ELR (cell line): ENCODE measurements at places on chromosomes 11 and 22.

DNA sequence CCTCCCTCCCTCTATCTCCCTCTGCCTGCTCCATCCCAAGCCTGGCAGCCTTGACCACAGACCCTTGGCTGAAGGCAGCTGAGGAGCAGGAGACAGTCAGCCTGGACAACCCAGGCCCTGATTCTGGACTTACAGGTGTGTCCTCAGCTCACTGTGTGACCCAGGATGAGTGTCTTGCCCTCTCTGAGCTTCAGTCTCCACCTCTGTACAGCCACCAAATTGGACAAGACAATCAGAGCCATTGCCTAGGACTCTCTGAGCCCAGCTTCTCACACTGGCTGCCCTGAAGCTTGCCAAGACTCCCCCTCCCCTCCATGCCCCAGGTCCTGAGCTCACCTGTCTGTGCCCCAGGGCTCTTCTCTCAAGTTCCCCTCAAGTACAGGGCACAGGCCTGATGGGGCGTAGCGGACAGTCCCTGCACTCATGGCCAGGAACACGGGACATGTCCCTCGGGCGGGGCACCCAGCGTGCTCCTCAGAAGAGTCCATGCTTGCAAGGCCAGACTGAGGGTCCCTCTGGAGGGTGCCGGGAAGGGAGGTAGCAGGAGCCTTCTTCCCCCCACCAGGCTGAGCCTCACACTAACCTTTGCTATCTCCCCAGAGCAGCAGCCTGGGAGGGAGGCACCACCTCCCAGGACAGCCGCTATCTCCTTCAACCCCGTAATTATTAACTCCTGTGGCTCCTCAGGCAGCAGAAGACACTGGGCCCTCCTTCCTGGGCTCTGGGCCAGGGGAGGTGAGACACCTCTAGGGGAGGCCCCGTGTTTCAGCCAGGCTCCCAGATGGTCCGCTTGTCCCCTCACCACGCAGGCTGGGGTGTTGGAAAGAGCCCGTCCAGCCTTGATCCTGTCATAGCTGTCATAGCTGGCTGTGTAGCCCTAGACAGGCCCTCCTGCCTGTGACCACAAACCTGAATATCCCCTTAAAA, 2.6 kb upstream of the RAB3IL1 start:
- no peak for DNase-seq

DNA sequence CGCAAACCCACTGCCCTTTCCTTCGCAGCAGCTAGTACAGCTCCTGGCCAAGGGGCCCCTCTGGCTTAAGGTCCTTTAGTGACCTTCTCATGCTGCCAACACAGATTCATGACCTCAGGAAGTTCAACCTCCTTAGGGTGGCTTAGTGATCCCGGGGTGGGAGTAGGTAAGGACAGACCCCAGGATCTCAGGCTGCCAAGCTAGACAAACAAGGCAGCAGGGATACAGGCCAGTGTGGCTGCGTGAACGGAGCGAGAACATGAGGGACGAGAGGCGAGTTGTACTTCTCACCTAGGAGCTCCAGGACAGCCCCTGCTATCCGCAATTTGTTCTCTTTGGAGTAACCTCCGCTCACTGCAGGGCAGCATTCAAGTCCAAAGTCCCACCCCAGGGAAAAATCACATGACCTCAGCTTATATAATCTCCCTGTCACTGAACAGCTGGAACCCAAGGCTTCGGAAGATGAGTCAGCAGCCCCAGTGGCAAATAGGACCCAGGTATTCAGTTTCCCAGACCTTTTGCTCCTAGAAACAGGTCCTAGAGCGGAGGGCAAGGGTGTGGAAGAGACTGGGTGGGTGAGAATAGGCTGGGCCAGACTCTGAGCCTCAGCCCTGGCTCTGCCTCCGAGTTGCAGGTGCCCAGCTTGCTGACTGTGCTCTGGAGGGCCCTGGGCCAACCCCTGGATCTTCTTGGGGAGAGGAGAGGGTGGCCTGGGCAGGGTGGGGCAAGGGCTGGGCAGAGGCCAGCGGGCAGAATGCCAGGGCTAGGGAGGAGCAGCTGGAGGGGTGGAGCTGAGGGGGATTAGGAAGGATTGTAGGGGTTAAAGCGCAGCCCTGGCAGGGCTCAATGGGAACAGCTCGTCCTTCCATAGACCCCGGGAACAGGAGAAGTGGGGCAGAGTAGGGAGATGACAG, 13.1 kb downstream of the USP2 start:
- no peak for DNase-seq

DNA sequence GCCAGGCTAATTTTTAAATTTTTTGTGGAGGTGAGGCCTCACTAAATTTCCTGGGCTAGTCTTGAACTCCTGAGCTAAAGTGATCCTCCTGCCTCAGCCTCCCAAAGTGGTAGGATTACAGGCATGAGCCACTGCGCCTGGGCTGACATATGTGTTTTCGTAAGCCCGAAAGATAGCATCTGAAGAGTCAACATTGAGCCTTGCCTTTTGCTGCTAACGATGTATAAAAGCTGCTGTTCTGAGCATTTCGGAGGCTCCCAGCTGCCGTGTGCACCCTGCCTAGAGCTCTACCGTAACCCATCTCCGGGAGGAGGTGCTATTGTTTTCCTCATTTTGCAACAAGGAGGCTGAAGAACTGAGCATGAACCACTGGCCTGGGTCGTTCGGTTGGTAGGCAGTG, 18.1 kb upstream of the PPP6R3 start:
- DNase-seq, result no peak

- DNase-seq, result no peak
Measured at GRCh38 chr11:13954591-13954990, 7.9 kb upstream of the SPON1 start.

- no peak for DNase-seq
Measured at GRCh38 chr22:47398921-47399790, 636.7 kb downstream of the TBC1D22A start.

DNA sequence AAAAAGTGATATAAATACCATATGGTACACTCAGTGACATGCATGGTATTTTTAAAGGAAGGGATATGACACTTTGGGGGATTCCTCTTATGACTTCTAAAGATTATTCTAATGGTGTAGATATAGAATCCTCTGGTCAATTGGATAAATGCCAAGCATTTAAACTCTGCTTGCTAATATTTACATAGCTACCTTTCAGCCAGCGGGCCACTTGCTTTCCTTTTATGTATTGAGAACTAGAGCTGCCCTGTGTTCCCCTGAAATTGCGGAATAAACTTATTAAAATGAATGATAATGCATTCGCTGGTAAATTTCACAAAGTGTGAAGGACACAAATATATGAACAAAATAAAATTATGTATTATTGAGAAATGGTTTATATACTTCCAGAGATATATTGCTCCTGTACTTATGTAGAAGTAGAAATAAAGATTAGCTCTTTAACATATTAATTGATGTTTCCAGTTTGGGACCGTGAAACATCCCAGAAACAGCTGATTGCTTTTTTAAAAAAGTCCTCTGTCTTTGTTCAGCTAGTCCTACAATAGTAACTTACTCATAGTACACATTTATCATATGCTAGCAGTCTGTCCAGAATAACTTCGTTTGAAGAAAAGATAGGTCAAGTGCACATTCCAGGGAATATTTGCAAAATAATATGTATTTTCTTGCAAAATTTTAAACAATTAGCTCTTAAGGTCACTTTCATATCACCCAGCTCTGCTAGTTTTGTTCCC, 40.1 kb upstream of the CARD18 start:
- no peak for DNase-seq

DNA sequence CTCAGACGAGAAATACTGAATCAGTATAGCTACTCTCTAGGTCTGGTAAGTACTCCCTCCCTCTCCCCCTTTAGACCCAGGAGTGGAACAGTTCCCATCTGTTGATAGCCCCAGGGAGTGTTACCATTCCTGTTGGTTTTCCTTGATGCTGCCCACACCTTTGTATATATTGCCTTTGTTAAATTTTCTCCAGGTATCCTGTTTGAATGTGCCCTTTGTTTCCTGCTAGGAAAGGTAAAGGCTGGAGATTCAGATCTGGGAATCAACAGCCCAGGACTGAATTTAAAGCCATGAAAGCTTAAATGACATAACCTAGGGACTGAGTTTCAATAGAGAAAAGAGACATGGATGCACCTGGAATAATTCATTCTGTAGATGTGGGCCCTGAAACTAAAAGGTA, 68.3 kb downstream of the CCDC83 start:
- DNase-seq, result no peak

GRCh38 chr11:46265764-46266163, 11.7 kb upstream of the CREB3L1 start:
- DNase-seq, result no peak

- no peak for DNase-seq
Measured at GRCh38 chr11:119854521-119854920, 125.5 kb upstream of the NECTIN1 start.

DNA sequence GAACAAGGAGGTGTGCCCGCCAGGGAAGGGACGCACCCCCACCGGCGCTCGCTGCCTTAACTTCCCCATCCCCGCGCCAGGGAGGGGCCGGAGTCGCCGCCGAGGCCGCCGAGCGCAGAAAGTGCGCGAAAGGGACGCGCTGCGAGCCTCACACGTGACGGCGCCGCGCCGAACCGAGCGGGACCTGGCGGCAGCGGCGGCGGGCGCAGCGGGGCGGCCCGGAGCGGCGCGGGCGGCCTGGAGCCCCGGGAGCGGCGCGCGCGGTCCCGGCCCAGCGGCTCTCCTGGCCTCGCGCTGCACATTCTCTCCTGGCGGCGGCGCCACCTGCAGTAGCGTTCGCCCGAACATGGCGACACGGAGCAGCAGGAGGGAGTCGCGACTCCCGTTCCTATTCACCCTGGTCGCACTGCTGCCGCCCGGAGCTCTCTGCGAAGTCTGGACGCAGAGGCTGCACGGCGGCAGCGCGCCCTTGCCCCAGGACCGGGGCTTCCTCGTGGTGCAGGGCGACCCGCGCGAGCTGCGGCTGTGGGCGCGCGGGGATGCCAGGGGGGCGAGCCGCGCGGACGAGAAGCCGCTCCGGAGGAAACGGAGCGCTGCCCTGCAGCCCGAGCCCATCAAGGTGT, at the start of gene SORL1:
Gene SORL1 (plus strand): TSS at position 329 of the 623 bp plus-strand sequence. CDS start 18 bp downstream, at position 347.
- DNase-seq, result peak; percentile 49

GRCh38 chr22:42430528-42431125, 1.6 kb downstream of the NFAM1 start:
- no peak for DNase-seq

- DNase-seq, result no peak
Measured at GRCh38 chr11:59602432-59602831, 13.1 kb downstream of the OSBP start.

GRCh38 chr22:49492741-49493251, 334.9 kb downstream of the BRD1 start:
- no peak for DNase-seq

DNA sequence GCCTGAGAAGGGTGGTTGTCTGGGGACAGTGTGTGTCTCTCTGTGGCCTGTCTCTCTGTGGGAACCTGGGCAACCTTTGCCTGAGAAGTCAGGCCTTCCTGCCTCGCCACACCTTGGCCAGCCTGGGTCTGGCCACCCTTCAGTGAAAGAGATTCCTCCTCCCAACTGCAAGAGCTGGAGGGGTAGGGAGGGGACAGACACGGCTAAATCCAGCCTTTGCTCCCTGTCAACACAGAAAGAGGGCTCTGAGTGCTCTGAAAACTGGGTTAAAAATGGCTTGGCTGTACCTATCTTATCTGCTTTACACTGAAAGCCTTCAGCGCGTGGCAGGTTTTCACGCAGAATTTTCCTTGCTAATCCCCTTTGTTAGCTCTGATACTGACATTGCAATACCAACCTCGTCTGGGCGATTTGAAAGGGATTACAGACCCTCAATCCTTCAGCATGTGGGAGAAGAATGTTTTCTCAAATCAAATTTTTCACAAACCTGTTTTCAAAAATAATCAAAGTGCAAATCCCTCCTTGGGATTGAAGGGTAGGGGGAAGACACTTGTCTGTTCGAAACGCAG, 163.7 kb downstream of the DSCAML1 start:
- no peak for DNase-seq

DNA sequence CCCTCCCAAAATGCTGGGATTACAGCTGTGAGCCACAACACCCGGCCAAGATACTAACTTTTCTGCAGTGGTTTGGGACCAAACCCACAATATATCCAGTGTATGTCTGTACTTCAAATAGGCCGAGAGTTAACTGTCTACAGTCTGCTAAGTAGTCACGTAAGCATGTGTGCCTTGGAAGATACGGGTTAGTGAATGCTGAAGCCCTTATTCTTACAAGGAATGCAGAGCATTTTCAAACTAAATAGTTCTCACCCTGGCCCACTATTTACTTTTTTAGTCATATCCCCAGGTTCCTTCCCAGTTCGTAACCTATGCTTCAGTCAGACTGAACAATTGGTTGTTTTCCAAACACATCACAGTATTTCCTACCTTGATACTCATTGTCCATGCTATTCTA, 176.0 kb downstream of the WNT11 start:
- peak; percentile 24 for DNase-seq

DNA sequence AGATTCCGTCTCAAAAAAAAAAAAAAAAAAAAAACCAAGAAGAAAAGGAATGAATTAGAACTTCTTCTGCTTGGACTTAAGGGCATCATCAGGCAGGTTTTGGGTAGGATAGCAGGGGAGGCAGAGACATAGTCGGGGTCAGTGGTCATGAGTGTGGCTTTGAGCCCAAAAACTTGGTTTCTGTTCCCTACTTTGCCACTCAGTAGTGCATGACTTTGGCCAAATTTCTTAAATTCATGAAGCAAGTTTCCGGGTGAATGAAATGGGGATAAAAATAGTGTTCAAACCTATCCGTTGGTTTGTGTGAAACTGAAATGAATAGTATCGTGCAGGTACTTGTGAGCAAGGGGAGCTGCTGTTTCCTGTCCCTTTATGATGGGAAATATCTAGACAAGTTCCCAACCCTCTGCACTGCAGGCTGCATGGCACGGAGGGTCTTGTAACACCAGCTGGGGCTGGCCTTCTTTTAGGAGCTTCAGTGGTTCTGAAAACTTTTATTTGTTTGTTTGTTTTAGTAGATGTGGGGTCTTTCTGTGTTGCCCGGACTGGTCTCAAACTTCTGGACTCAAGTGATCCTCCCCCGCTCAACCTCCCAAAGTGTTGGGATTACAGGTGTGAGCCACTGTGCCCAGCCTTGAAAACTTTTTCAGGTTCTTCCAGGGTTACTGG, 18.4 kb downstream of the NEAT1 start:
- DNase-seq, result peak; percentile 17

- no peak for DNase-seq
Measured at GRCh38 chr22:19092725-19093124, 29.5 kb downstream of the DGCR2 start.

GRCh38 chr11:70828593-70829082, 423.7 kb downstream of the SHANK2 start:
- DNase-seq, result no peak

GRCh38 chr11:92828556-92828955, 140.9 kb upstream of the MTNR1B start:
- DNase-seq, result no peak
